T-helper 1 cell (primary cell): ENCODE measurements at places on chromosomes 2 and 18.

- DNase-seq, result no peak
These were observed 27.3 kb downstream of the SULT1C2 start for GRCh38 chr2:108316033-108316432.

- no peak for DNase-seq
These were observed 224.8 kb upstream of the FN1 start for GRCh38 chr2:215660687-215661086.

DNA sequence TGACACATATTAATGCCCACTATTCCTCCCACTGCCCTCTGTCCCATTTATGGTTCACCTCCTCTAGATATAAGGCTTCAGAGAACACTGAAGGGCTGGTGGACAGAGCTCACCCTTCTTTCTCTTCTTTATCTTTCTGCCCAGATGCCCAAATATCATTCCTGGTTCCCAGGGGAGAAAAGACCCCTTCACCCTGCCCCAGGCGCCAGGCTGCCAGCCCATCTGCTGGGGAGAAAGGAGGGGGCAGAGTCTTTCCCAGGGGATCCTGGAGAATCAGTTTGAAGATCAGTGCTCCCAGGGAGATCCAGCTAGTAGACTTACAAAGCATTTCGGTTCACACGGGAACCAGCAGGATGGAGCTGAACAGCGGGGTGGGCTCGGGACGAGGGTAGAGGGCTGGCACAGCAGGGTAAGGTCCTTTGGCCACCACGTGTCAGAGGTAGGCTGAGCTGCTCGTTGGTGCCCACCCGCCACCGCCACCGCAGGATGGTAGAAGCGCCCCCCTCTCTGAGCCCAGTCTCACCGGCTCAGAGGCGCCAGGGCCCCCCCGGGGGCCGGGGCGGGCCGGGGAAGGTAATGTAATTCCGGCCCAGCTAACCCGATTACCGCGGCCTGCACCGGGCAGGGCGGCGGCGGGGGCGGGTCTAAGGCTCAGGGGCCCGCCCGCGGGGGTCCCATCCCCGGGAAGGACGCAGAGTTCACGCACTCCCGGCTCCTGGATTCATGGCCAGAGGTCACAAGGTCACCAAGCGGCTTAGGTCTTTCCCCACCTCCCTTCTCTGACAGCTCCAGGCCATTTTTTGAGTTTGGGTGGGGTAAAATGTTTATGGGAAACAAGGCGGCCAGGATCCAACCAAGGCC, 1.3 kb upstream of the TLX2 start:
- DNase-seq, result no peak

DNA sequence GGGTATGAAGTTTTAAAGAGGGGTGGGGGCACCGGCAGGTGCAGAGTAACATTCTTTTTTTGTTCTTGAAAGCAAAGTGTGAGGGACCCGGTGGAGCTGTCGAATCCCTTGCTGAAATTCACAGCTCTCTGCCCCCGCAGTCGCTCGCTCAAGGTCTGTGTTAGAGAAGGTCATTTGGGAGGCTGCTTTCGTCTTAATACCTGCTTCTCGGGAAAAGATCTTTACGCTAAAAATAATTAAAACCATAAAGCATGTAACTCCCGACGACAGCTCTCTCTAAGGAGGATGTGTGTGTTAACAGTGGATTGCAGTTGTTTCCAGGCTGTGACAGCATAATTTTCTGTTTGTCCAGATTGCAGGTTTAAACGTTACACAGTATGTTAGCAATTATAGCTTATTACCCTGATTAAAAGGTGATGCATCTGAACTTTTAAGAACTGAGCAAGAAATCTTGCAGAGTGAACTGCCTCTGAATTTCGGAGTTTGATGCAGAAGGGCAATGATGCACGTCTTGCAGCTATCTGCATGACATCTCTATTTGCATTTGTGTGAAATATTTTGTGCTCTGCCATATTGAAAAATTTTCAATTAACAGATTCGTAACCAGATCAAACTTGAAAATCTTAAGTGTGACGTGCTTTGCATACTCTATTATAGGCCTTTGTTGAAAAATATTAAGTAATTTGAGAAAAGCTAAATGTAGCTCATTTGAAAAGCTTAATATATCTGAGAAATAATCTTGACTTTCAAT, 954 bp downstream of the RAPGEF4 start:
- no peak for DNase-seq

- no peak for DNase-seq
These were observed 103.8 kb downstream of the GAREM1 start for GRCh38 chr18:32366586-32367538.

DNA sequence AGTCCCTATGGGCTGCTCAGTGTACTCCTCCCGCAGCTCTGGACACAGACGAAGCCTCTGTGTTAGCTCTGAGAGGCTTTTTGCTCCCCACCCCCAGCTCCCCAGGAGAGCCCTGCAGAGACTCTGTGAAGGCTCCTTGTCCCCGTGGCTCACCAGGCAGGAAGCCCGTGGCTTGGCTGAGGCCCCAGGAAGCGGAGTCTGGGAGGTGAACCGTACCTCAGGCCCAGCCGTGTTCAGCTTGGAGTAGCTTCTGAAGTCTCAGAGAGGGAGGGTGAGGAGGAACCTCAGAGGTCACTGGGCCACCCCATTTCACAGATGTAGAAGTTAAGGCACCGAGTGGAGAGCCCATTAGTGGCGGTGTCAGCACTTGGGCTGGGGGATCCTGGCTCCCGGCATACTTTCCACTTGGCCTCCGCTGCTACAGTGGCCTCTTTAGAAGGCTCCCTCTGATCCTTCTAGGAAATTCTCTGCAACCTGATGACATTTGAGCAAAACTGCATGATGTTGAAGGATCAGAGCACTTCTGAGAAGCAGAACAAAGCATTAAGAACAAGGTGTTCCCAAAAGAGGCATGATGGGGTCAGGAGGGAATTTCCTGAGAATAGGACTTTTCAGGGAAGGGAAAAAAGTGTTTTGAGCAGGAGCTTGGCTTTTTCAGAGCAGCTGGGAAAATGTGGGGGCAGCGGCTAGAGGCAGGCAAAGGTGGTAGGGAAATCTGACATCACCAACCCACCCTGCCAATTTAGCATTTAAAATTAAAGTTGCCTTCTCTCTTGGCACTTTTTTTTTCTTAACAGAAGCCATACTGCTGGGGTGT, 79.1 kb downstream of the MCFD2 start:
- DNase-seq, result no peak

DNA sequence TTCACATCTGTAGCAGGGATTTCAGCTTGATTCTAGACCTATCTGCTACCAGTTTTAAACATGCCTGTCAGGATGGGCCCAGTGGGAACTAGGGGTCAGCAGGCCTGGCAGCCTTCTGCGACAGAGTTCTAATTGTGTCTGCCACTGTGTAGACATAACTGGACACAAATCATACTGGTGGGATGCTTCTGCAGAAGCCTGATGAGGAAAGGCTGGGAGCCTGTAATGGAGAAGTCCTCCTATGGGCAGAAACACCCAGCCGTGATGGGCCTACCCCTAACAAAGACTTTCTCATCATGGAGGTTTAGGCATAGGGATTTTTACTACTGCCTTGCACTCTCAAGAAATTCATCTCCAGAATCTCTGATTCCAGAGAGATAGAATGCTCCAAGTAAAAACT, 166.9 kb downstream of the PDE11A start:
- DNase-seq, result no peak

DNA sequence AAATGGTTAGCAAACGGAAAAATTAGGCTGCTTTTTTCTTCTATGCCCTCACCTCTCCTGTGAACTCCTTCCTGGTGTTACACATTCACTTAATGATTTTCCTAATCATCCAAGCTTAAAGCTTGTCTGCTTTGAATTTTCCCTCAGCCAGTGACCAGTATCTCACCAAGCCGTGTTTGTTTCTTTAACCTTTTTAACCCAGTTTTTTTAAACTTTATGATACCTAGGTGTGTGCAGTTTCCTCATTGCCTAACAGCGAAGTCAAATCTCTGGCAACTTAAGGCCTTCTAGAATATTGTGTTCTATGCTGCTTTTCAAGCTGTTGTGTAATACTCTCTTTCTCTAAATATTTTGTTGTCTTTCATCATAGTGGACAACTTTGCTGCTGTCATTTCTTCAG, 113.0 kb downstream of the PIK3C3 start:
- no peak for DNase-seq

DNA sequence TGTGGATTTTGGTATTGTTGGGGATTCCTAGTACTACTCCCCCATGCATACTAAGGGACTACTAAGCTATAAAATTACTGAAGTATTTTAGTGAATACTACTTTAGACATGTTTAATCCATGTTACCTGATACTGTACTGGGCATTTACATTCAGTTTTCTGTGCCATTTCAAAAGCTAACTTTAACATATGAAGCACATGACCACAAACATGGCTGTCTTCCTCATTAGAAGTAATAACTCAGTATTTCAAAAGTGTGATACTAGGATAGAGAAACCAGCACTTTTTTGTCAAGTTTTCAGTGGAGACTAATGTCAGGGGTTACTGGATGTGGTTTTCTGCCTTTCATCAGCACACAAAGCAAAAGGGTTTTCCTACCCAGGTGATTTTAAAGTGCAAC, 27.9 kb downstream of the WDR33 start:
- no peak for DNase-seq

DNA sequence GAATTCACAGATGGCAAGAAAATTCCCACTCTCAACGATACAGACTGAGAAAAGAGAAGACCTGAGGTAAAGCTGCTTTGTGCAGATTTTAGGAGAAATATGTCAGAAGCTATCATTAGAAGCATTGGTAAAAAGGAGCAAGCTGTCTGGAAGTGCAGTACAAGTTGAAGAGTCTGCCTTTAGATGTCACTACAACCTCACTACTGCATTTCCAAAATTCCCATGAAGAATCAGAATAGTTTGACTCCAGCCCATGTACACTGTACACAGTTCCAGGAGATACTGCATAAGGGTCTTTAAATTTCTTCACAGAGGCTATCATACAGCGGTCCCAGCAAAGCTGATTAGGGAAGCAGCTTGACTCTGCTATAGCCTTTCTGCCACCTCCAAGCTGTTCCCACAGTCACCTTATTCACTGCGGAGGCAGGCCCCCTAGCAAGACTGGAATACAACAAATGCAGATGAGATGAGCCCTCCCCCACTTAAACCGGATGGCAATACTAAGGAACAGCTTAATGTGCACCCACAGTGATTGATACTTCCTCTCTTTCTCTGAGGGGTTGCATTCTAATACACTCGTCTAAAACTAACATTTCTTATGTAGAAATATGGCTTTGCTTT, 527.4 kb downstream of the TMEM182 start:
- DNase-seq, result no peak

DNA sequence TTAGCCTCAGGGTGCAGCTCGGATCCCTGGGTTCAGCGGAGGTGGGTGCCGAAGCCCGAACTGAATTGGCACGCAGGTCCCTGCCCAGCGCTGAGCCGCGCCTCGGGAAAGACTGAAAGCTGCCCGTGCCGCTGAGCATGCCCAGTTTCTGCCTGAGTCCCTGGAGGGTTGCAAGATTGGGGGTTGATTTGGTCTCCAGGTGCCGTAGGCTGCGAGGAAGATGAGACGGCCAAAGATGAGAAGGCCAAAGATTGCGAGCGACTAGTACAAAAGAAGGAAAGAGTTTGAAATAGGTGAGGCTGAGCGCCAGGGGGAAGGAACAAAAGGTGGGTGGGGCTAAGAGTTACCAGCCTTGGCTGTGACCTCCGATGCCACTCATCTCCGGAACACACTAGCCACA, 852 bp upstream of the KCNH7 start:
- no peak for DNase-seq

DNA sequence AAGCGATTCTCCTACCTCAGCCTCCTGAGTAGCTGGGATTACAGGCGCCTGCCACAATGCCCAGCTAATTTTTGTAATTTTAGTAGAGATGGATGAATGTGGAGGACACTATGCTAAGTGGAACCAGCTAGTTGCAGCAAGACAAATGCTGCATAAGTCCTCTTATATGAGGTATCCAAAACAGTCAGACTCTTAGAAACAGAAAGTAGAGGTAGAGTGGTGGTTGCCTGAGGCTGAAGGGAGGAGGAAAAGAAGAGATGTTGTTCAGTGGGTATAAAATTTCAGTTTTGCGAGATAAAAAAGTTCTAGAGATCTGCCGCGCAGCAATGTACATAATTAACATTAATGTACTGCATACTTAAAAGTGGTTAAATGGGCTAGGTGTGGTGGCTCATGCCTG, 145.3 kb upstream of the SPRED2 start:
- DNase-seq, result no peak

- no peak for DNase-seq
These were observed 6.8 kb downstream of the STAT1 start for GRCh38 chr2:191006997-191007783.

- DNase-seq, result no peak
These were observed 16.0 kb downstream of the FAM178B start for GRCh38 chr2:96970248-96970875.

DNA sequence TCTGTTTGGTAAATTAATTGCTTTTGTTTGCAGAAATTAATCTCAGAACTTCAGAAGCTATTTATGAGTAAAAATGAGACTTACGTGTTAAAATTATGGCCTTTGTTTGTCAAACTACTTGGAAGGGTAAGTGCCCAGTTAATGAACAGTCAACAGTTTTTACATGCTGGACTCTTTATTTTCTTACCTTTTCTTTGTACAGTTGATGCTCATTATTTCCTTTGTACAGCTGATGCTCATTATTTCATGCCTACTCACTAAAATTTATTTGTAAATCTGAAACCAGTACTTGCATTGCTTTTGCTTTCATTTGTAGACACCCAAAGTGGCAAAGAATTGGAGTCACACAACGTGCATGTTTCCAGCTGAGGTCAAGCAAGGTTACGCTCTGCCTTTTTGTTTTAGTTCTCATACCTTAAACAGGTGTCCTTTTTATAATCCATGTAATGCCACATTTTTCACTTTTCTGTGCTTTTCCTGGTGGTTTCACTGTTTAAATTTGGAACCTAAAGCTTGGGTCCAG, 13.3 kb downstream of the RIF1 start:
- DNase-seq, result no peak

DNA sequence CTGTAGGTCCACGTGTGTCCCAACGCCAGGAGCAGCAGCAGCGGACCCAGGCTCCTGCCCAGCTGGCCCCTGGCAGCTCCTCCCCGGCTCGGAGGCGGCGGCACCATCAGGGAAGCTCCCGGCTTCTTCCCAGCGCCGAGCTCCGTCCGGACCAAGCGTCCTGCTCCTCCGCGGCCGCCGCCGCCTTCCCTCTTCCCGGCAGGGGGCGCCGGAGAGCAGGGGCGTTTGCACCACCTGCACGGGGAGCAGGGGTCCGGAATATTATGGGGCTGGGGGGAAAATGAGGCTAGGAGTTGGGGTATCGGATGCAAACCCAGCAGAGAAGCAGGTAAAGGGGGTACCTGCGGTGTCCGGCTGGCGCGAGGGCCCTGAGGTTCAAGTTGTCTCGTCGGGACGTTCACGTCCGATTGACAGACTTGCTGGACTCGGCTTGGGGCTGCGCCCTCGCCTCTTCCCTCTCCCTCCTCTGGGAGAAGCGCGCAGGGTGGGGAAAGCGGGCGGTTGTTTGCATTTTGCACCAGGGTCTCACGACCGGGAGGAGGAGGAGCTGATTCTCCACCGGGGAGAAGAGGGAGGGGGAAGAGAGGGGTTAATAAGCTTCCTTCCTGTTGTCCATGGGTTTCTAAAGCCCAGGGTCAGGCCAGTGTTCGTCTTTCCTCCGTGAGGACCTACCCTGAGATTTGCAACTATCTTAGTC, at the start of gene CCBE1:
TSS of gene CCBE1 (minus strand) at position 188 of the 697 bp plus-strand sequence.
- no peak for DNase-seq

GRCh38 chr18:7645756-7646155, 78.6 kb downstream of the PTPRM start:
- no peak for DNase-seq
